ENCODE measurements at places on chromosomes 11 and 22.

DNA sequence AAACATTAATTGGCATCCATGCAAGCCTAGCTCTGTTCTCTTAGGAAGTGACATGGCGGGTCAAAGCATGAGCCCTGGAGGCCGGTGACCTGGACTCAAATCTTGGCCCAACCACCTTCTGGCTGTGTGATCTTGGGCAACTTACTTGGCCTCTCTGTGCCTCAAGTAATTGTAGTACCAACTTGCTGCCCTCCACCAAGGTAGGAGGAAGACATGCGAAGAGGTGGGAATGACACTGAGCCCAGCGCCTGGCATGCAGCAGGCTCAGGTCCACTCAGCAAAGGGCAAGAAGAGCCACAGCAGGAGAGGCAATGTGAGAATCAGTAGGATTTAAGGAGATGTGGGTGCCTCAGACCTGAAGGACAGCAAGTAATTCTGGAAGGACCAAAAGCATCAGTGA, 59.6 kb upstream of the SLC22A12 start:
- DNase-seq: no peak

GRCh38 chr11:107043242-107044006, 25.1 kb upstream of the GUCY1A2 start:
- no peak for DNase-seq

DNA sequence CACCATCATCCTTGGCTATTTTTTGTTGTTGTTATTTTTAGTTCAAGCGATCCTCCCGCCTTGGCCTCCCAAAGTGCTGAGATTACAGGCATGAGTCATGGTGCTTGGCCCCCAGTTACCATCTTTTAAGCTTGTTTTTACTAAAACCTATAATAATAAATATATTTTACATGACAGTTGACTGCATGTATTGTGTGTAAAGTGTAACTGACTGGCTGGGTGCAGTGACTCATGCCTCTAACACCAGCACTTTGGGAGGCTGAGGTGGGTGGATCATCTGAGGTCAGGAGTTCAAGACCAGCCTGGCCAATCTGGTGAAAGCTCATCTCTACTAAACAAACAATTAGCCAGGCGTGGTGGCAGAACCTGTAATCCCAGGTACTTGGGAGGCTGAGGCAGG, 386.2 kb downstream of the TENM4 start:
- DNase-seq: no peak

GRCh38 chr11:120810251-120810650, 213.7 kb upstream of the TBCEL start:
- no peak for DNase-seq

Measured in activated CD4-positive, alpha-beta T cell treated with anti-CD3 and anti-CD28 coated beads, Interleukin-2, amount 50 U/mL, for 24 hours (primary cell).